NCI-H526 treated with DMSO at 0.1 percent for 48 hours (cell line): ENCODE measurements at places on chromosomes 16 and 17.

DNA sequence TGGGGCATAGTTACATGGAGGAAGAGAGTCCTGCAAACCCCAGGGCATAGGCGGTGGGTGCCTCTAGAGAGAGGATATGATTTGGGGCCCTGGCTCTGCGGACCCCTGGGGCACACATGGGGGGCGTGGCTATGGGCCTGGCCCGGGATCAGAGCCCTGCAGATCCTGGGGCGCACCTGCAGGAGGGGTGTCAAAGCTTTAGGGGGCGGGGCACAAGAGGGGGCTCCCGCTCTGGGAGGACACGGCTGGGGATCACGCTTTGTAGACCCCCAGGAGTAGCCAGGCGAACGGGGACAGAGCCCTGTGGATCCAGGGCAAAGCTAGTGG, 497 bp downstream of the BCL7C start:
- no peak for DNase-seq

DNA sequence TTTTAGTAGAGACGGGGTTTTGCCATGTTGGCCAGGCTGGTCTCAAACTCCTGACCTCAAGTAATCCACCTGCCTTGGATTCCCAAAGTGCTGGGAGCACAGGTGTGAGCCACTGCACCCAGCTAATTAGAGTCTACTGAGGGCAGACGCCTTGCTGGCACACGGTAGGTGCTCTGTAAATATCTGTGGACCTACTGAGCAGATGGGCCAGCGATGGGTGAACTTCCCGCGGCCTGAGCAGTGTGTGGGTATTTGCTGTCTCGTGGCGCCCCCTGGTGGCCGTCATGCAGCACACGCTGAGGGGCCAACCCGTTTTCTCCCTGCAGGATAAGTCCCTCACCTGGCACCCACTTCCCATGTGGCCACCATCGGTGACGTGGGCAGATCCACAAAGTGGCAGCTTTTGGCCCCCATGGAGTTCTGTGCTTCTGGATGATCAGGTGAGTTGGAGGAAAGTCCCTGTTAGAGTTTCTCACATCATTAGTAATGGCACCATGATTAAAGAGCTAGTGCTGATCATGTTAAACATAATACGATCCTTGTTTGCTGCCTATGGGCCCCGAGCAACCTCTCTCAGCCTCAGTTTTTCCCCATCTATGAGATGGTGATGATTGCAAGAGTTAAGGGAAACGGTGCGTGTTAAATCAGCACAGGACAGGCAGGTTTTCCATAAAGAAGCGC, 40.7 kb downstream of the ZDHHC7 start:
- DNase-seq: peak; percentile 14

GRCh38 chr16:11104168-11105037, 151.6 kb downstream of the SOCS1 start:
- DNase-seq: no peak

- DNase-seq: no peak
Observed at GRCh38 chr17:82927661-82928601, 88.1 kb upstream of the ZNF750 start.

GRCh38 chr17:71500761-71501555, 619.9 kb upstream of the SOX9 start:
- no peak for DNase-seq

GRCh38 chr17:27264068-27264812, 29.7 kb upstream of the WSB1 start:
- no peak for DNase-seq

- no peak for DNase-seq
Observed at GRCh38 chr16:31713945-31714902, 159.4 kb upstream of the ZNF267 start.

DNA sequence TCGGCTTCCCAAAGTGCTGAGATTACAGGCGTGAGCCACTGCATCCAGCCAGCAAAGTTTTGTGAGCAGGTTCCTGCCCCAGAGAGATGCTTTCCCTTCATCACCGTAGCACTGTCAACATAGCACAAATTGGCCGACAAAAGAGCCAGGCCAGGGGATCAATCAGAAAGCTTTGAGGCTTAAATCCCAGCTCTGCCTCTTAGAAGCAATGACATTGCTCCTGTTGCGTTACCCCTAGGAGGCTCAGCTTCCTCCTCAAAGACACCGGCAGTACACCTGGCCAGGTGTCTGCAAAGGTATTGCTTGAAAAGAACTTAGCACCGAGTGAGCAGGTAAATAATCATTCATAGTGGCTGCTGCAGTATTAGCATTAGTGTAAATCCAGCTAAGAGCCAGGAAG, 86.5 kb downstream of the NDE1 start:
- no peak for DNase-seq

GRCh38 chr17:62388856-62389255, 8.5 kb downstream of the EFCAB3 start:
- DNase-seq: no peak

GRCh38 chr17:80796430-80796861, 195.2 kb upstream of the CHMP6 start:
- DNase-seq: no peak

DNA sequence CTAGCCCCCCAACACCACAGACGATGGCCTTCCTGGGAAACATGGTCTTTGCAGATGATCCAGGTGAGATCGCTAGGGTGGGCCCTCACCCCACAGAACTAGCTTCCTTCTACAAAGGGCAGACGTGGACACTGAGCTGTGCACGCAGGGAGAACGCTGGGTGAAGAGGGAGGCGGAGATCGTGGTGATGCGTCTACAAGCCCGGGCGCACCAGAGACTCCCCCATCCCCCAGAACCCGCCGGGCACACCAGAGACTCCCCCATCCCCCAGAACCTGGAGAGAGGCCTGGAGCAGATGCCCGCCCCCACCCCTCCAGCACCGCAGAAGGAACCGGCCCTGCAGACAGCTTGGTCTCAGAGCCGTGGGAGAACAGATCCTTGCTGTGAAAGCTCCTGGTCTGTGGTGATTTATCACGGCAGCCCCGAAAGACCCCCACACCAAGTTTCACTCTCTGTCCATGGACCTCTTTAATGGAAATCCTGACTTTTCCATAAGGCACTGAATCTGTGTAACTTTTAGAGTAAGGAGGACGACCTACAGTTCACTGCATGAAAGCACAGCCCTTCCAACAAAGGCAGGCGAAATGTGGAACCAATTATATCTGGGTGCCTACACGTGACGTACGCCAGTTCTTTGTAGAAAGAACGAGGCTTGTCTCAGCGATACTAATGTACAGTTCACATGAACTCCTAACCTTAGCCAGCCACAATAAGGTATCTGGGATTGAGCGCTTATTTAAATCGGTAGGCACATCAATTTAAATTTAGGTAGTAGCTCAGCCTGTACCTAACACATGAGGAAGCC, 88.5 kb downstream of the ANKRD11 start:
- no peak for DNase-seq

- no peak for DNase-seq
Observed at GRCh38 chr16:12529582-12529981, 274.1 kb downstream of the CPPED1 start.

DNA sequence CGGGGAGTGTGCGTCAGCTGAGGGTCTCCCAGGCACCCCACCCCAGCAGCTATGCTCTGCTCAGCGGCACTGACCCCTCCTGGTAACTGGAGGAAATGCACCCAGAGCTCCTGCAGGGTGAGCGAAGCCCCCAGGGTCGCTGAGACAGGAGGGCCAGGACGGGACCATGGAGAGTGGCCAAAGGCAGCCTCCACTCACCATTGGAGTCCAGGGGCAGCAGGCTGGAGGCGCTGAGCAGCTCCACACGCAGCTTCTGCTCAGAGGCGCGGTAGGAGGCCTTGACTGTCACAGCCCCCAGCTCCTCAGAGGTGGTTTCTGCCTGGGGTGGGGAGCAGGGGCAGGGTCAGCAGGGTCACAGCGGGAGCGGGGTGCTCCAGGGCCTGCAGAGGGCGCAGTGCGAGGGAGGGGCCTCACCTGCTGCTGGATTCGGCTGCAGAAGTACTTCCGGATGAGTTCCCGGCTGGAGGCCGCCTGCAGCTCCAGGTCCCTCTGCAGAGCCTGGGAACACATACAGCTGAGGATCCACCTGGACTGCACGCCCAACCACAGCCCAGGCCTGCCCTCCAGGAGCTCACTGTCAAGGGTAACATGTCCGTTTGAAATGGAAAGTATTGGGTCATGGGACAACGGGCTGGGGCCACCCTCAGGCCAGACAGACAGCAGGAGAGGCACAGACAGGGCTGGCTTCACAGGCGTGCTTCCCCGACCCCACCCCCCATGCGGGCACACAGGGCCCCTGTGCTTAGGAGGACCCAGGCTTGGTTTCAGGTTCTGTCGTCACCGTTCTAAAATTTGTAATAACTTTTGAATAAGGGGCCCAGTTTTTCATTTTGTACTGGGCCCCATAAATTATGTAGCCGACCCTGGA, 13.8 kb downstream of the UNC13D start:
- no peak for DNase-seq

DNA sequence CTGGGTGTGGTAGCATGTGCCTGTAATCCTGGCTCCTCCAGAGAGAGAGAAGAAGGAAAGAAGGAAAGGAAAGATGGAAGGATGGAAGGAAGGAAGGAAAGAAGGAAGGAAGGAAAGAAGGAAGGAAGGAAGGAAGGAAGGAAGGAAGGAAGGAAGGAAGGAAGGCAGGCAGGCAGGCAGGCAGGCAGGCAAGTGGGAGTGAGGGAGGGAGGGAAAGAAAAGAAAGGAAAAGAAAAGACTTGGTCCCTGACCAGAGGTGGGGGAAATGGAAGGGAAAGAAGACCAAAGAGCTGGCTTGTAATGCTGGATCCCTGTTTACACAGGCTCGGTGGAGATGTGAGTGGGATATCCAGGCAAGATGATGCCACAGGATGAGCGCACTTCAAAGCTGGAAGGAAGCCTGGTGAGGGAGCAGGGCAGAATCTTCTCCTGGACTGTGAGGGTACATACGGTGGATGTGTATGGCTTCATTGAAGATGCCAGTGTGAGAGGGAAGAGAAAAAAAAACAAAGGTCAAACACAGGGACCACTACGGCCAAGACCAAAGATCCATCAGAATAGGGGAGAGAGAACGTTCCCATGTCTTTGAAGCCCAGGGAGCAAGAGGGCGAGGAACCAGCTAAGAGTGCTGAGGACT, 2.1 kb downstream of the CES1 start:
- DNase-seq: no peak

DNA sequence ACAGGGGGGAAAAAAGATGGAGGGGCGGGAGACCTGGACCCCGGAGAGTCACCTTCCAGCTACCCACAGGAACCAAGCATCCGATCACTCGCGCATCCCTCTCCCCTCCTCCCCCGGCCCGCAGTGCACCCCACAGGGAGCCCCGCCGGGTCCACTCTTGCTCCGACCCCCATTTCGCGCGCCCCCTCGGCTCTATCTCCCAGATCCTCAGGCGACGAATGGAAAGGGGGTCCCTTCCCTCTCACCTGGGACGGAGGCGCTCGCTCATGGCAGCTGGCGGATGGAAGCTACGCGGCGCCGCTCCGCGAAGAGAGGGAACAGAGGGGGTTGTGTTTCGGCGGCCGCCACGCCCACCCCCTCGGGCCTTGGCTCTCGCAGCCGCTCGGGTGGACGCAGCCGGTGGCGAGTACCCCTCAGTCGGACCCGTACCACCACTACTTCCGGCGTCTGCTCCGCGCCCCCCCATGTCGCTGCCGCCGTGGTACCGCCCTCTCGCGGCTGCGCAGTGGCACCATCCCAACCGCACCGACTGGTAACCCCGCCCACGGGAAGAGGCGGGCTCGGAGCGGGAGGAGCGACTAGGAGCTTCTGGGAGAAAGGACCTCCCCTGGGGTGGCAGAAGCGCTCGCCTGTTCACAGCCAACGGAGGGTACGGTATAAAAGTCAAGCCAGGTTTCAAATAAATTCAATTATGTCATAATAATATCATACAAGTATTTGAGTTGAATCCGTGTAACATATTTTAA, 29.7 kb downstream of the CPSF4L start:
- peak; percentile 90 for DNase-seq

GRCh38 chr17:73324160-73324475, 12.3 kb upstream of the CDC42EP4 start:
- DNase-seq: no peak

- DNase-seq: no peak
Observed at GRCh38 chr16:47036201-47036600, 62.7 kb upstream of the DNAJA2 start.

DNA sequence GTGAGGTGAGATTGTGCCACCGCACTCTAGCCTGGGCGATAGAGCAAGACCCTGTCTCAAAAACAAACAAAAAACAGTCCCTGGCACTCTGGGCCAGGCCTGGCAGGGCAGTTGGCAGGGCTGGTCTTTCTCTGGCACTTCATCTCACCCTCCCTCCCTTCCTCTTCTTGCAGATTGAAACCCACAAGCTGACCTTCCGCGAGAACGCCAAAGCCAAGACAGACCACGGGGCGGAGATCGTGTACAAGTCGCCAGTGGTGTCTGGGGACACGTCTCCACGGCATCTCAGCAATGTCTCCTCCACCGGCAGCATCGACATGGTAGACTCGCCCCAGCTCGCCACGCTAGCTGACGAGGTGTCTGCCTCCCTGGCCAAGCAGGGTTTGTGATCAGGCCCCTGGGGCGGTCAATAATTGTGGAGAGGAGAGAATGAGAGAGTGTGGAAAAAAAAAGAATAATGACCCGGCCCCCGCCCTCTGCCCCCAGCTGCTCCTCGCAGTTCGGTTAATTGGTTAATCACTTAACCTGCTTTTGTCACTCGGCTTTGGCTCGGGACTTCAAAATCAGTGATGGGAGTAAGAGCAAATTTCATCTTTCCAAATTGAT, 24.8 kb downstream of the STH start:
- no peak for DNase-seq

- no peak for DNase-seq
Observed at GRCh38 chr17:50637829-50638605, 3.3 kb downstream of the ABCC3 start.

- peak; percentile 82 for DNase-seq
Observed at GRCh38 chr16:88941913-88942909, 34.8 kb downstream of the CBFA2T3 start.

- DNase-seq: no peak
Observed at GRCh38 chr16:72637306-72637705, 410.6 kb downstream of the ZFHX3 start.

- no peak for DNase-seq
Observed at GRCh38 chr17:60656499-60656898, 21.2 kb upstream of the BCAS3 start.

DNA sequence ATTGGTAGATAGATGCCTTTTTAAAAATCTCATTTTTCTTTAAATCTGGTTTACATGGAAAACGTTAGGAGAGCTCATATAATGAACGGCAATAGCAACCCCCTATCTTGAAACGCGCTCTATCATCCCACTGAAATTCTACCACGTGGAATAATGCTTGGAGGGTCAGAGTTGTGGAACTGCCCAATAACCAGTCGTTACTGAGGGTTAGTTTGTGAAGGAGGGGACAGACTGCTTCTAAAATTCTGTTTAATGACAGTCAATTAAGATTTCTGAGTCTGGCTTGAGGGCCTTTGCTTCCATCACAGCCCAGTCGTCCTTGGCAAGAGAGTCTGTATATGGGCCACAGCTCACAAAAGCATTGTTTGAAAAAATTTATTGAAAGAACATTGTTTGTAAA, 482 bp downstream of the IRF8 start:
- no peak for DNase-seq

GRCh38 chr16:17125671-17126070, 345.1 kb downstream of the XYLT1 start:
- no peak for DNase-seq

- DNase-seq: no peak
Observed at GRCh38 chr17:30323895-30324319, 9.9 kb downstream of the TMIGD1 start.

- no peak for DNase-seq
Observed at GRCh38 chr17:65261152-65261551, 124.0 kb downstream of the RGS9 start.

GRCh38 chr17:64331931-64332493, 58.6 kb downstream of the PECAM1 start:
- DNase-seq: no peak
